AG10803 (cell line): ENCODE measurements at places on chromosomes 12 and 14.

- no peak for DNase-seq
Measured at GRCh38 chr14:61644175-61644574, 51.1 kb upstream of the HIF1A start.

DNA sequence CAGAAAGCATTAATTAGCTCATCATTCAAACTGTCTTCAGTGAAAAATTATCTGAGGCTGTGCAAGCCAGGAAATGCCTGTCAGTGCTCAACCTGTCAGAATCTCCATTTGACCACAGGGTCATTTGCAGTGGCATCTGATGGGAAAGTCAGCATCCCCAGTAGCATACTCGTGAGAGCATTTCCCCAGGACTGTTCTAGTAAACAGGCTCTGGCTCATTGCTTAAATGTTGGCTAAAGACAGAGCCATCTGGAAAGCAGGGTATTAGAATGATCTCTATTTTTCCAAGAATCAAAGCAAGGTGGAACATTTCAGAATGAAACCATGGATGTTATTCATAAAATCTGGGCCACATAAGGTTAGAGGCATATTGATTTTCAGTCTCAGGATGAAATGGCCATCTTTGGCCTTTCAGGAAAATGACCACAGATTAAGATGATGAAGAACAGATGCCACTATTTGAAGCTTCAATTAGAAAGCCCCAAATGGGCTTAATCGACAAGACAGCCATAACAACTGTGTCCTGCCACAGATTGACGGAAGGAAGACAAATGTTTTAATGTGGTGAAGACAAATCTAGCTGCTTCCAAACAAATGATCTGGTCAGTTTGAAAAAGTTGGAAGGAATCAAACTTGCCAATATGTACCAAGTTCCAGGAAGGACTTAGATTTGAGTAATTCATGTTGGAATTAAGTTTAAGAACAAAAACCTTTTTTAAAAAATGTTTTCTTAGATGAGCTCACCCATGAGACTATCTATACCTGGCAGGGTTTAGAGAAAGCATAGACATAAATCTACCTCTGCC, 94.0 kb upstream of the FAR2 start:
- no peak for DNase-seq

DNA sequence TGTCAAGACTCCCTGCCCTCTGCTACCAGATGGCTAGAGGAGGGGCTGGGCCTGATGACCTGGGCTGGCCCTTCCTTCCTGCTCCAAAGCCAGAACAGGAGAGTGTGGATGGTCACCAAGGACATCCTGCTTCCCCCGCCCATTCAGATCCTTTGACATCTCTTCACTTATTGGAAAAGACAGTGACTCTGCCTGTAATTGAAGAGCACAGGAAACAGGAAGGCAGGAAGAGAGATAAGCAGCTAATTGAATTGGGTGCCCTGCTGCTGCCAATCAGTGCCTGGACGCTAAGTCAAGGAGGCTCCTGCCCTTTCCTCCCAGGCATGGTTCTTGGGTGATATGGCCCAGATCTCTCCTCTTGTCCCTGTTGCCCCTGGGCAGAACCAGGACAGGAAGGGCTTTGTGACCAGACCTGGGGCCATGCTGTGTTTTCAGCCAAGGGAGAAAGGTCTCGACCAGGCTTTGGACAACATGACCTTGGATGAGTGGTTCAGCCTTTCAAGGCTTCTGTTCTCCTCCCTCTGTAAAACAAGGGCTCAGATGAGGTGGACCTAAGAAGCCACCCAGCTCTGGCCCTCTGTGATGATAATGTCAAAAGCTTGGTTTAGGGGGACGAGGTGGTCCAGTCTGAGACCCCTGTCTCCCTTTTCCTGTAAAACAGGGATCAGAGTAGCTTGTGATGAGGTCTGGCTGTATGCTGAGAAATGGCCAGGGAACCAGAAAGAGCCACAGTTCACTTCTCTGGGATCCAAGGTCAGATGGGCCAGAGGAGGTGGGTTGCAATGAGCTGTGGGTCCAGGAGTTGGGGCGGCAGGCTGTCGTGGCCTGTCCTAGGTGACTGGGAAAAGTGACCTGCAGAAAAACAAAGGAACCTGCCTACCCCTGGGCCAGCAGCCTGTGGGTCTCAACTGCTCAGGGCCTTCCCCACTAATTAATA, 38.8 kb downstream of the FAM222A start:
- no peak for DNase-seq

DNA sequence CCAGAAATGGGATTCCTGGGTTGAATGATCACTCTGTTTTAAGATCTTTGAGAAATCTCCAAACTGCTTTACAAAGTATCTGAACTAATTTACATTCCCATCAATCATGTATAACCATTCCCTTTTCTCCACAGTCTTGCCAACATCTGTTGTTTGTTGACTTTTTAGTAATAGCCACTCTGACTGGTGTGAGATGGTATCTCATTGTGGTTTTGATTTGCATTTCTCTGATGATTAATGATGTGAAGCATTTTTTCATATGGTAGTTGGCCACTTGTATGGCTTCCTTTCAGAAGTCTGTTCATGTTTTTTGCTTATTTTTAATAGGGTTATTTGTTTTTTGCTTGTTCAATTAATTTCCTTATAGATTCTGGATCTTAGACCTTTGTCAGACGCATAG, 211.8 kb upstream of the AVPR1A start:
- peak; percentile 22 for DNase-seq

DNA sequence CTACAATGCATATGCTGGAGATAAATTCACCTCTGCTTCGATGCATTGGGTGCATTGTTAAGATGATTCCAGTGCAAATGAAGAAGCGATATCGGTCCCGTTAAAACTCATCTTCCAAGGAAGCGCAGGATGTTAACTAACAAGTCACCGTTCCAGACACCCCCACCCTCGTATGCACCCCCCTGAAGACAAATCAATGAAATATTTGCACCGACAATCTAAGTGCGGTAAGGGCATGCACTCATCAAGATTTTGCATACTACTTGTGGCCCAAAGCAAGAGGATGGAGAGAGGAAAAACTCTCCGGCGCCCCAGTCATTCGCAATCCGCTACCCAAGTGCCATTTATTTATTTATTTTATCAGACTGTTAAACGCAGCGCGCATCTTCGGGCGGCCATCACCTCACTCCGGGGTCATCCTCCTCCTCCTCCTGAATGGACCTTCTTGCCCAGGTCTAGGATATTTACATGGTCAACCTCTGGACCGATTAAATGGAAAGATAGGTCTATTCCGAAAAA, 1.2 kb downstream of the NOVA1 start:
- DNase-seq = no peak

DNA sequence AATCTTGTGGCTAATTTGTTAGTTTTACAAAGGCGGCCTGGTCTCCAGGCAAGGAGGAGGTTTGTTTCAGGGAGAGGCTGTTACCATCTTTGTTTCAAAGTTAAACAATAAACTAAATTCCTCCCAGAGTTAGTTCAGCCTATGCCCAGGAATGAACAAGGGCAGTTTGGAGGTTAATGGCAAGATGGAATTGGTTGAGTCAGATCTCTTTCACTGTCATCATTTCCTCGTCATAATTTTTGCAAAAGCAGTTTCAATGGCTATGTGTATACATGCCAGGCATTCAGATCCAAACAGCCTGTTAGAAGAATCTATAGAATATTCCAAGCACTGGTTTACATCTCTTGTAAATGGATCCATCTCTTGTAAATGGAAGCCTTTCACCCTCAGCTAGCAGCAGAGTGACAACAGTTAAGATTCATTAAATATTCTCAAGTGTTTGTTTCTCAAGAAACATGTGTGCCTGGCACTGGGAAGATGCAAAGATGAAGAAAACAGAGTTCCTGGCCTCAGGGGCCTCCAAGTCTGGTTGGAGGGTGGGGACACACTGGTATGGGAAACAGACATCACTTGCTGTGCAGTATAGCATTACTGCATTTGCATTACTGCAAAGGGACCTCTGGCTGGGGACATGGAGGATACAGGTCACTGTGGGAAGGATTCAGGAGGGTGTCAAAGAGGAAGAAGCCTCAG, 65.8 kb downstream of the RIN3 start:
- DNase-seq = no peak

- no peak for DNase-seq
Measured at GRCh38 chr14:91752961-91753360, 21.1 kb upstream of the CATSPERB start.

DNA sequence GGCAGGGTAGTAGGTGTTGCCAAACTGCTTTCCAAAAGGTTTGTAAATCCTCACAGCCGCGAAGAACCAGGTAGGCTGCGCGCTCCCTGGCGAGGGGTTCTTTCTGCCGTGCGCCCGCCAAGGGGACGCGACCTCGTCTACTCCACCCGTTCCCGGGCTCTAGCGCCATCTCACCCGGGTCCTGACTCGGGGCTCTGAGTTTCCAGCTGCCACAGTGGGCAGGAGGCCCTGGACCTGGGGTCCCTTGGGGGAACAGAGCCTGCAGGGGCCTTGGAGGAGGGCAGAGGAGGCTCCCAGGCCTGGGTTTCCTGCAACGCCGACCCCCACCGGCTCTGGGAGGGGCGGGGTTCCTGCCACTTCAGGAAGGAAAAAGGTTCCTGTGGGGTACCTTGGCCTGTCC, 706 bp downstream of the ANHX start:
- DNase-seq = no peak

GRCh38 chr12:120200364-120200800, 529 bp downstream of the RPLP0 start:
- DNase-seq = no peak

GRCh38 chr14:73634011-73634833, 10.6 kb upstream of the DNAL1 start:
- DNase-seq = no peak

GRCh38 chr14:64117671-64118402, 176.3 kb downstream of the ESR2 start:
- DNase-seq = peak; percentile 83

- DNase-seq = no peak
Measured at GRCh38 chr14:83253870-83254269, 1720.2 kb upstream of the SEL1L start.

DNA sequence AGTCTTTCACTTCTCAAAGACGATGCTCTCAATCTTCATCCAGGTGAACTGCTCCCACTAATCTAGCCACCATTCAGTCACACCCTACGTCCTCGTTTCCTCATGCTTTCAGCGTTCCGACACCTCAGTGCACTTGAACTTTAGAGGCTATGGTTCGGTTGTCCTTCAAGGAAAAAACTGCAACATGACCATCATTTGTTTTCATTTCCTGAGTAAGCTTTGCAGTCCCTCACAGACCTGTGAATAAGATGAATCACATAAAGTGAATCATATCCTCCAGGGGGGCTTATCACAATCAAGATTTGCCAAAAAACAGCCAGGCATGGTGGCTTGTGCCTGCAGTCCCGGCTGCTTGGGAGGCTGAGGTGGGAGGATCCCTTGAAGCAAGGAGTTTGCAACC, 80.2 kb downstream of the TMCC3 start:
- no peak for DNase-seq

DNA sequence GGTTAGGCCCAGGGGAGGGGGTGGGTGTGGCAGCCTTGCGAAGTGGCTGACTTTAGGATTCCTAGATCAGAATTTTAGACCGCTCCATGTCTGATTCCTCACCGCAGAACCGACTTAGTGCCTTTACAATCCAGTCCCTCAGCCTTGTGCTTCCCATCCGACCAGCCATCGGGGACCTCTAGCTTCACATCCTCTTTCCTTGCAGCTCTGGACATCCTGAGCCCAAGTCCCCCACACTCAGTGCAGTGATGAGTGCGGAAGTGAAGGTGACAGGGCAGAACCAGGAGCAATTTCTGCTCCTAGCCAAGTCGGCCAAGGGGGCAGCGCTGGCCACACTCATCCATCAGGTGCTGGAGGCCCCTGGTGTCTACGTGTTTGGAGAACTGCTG, 557 bp downstream of the COPS7A start:
- DNase-seq = no peak

GRCh38 chr12:73383584-73384222, 1111.5 kb downstream of the TRHDE start:
- DNase-seq = no peak

DNA sequence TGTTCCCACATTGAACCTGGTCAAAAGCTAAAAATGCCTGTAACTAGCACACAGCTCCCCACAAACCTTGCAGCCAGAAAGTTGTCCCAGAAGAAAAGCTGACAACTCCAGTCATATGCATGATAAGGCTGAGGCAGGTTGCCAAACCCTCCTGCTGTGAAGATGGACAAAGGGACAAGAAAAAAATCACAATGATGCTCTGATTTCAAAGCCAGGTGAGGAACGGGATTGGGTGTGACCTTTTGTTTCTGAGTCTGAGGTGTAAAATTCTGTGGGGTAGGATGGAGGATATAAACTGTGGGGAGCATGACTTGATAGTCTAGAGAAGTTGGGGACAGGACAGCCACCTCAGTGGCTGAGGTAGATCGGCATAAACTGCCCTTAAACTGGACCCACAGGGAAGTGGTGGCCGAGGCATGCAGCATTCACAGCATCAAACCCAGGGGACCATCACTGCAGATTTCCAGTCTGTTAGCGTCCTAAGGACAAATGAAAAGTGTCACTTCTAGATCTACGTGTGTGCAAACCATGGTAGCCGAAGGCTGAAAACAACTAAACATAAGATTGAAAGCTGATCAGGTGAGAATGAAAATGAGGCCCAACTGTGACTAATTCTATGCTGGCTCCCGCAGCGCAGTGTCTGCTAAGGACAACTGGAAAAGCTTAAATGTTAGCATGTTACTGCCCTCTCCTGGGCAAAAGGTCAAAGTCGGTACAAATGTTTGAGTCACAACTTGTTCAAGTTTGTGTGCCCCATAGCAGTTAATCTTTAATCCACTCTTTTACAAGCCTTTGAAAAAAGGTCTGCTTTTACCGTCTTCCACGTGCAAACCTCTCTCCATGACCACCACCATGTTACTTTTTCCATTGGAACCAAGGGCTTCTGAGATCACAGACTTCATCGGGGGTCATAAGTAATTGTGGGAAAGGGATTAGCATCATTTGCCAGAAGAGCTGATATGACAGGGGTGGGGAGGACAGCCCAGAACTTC, 39.8 kb downstream of the GRIN2B start:
- DNase-seq = peak; percentile 40

- no peak for DNase-seq
Measured at GRCh38 chr12:106311139-106311538, 8.6 kb downstream of the TCP11L2 start.

DNA sequence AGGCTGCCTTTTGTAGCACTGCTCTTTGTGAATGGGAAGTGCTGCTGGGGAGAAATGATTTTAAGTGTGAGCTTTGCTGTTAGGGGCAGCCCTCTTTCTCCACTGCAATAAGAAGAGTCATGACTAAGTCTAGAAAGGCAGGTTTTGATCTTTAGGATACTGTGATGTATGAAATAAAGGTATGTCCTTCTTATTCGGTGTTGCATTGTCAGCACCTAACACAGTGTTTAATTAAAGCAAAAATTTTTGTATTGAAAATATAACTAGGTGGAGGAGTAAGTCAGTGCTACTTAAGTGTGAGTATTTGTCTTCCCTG, 81.5 kb downstream of the ETV6 start:
- no peak for DNase-seq

GRCh38 chr12:57940052-57940914, 1.1 kb upstream of the ATP23 start:
- no peak for DNase-seq
